Upper lobe of left lung (tissue), 6 donors: ENCODE measurements at places on chromosomes 1 and 21. TPM values are rescaled to one million over a fixed set of nuclear protein-coding genes. Genes with fewer than 3 reads are reported as not detected.

Gene UQCRHL
- total RNA-seq, result 2.1 TPM

Gene PLA2G2C
- not detected for total RNA-seq

Gene NT5C1A
- not detected for total RNA-seq

Gene AGRN
- 154 TPM for total RNA-seq

Gene FAM110D
- total RNA-seq, result 1.0 TPM
